Stimulated activated CD8-positive, alpha-beta memory T cell treated with anti-CD3 and anti-CD28 coated beads, Interleukin-4, amount 100 ng/mL, for 4 hours (primary cell): ENCODE measurements at places on chromosomes 16 and 17.

DNA sequence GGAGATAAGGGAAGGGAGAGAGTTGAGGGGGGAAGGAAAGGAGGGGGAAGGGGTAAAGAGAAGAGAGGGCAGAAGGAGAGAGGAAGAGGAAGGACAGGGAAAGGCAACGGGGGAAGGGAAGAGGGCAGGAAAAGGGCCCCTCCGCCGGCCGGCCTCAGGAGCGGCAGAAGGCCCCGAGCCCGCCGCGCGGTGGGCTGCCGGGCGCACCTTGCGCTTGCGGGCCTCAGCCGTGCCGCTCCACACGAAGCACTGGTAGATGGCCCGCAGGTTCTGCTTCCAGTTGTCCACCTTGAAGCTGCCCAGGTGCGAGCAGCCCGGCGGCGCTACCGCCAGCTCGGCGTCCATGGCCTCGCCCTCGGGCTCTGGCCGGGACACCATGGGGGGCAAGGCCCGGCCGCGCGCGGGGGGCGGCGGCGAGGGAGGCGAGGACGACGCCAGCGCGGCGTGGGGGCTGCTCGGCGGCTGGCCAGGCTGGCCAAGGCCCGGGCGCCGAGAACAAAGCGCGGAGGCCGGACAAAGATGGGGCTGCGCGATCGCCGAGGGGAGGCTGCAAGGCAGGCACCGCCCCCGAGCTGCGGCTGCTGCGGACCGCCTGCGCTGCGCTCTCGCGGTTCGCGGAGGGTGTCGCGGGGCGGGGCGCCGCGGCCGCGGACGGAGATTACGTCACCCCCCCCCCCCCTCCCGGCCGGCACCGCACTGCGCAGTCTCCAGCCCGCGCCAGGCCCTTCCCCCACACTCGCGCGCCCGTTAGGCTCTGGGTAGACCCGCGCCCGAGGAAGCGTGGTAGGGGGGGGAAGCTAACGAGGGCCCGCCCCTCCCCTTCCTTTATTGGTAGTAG lies at the start of gene USP22:
Gene USP22 (minus strand): TSS at position 554 of the 838 bp plus-strand sequence. CDS start 176 bp downstream, at position 378.
- DNase-seq, result no peak

DNA sequence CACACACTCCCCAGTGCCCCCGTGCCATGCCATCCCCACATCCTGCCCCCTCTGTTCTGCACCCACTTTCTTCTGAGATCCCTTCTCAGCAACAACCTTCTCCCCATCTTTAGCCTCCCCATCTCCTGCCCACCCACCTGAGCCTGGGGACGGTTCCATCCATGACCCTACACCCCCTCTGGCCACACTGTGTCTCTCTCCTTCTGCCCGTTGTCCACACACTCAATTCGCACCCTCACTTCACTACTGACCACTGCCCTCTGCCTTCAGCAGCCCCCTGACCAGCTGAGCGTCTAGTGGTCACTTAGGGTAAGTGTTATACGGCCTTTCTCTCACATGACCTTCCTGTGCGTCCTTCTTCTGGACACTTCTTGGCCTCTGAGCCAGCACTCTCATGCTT lies 6.1 kb downstream of the ARHGAP27 start:
- no peak for DNase-seq

- no peak for DNase-seq
Observed at GRCh38 chr17:80792373-80792781, 199.3 kb upstream of the CHMP6 start.

DNA sequence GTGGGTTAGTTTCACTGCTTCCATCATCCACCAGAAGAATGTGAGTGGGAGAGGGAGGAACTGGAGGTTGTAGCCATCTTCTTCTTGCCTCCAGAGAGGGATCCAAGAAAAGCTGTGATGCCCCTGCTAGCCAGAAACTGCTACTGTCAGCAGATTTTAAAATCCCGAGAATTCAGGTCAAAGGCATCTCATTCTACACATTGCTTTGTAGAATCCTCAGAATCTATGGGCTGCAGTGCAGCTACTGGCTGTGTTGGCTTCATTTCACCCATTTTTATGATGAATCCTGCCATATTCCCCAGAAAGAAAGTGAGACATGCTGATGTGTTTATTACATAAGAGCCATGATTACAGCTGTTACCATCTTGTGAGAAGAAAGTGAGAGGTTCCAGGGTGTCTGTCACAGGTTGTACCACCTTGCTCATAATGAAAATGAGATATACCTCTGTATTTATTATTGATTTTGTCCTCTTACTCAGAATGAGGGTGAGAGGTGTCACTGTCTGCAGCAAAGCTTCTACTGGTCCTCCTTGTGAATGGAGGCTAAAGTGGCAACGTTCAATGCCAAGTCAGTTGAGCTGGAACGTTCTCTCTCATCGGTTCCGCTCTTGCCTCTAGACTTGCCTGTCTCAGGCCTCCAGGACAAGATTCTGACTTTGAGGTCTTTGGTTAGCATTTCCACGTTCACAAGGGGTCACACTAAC lies 50.1 kb upstream of the MYH10 start:
- no peak for DNase-seq
